Liver (tissue), 10 donors: ENCODE measurements at places on chromosomes 5 and 9. TPM values are rescaled to one million over a fixed set of nuclear protein-coding genes. Genes with fewer than 3 reads are reported as not detected.
A peak's percentile ranks its signal among the peaks of the same experiment; 100 is the strongest.

- H3K4me1 ChIP-seq: no peaks in the 10 kb centered on the region
- H3K36me3 ChIP-seq: no peaks in the 10 kb centered on the region
- H3K27me3 ChIP-seq: no peaks in the 10 kb centered on the region
Measured at GRCh38 chr9:129283291-129283691, 105.2 kb upstream of the IER5L start.

Gene IFNA21
- not detected for polyA plus RNA-seq

DNA sequence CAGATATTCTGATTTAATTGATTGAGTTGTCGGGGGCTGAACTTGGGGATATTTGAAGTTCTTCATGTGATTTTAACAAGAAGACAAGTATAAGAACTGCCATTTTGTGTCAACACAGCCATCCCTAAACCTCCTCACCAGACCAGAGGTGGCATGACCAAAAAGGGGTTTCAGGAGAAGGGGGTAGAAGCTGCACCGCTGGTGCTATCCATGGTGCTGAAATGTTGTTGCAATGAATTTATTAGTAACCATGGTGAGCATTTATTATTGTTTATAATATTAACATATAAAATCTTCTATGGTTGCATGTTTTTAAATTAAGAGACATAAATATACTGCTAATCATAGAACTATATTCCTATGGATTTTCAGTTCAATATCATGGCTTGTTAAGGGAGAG is 72.3 kb downstream of the GNA14 start:
- H3K36me3 ChIP-seq: no peaks in the 10 kb centered on the region
- H3K27ac ChIP-seq: no peak overlapping the region
- no peaks in the 10 kb centered on the region for H3K27me3 ChIP-seq
- no peak for DNase-seq
- no peaks in the 10 kb centered on the region for H3K4me1 ChIP-seq
- H3K4me3 ChIP-seq: no peak overlapping the region

DNA sequence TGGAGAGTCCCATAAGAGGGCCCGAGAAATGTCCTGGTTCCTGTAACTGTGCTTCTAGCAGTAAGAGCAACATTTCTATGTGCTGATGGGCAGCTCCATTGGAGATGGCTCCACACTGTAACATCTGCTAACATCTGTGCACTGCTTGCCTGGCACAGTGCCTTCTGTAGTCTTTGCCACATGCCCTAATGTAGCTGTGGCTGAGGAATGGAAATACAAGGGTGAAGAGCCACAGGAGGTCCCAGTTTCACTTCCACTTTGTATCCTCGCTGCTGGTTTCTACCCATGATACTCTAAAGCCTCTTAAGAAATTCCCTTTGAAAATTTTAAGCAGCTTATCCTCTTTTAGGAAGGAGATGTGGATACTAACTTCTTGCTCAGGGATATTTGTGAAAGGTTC is 97.4 kb downstream of the HOMER1 start:
- H3K27me3 ChIP-seq: no peaks in the 10 kb centered on the region
- H3K4me3 ChIP-seq: no peak overlapping the region
- H3K4me1 ChIP-seq: no peaks in the 10 kb centered on the region
- no peak for DNase-seq
- H3K36me3 ChIP-seq: no peaks in the 10 kb centered on the region
- no peak overlapping the region for H3K27ac ChIP-seq

DNA sequence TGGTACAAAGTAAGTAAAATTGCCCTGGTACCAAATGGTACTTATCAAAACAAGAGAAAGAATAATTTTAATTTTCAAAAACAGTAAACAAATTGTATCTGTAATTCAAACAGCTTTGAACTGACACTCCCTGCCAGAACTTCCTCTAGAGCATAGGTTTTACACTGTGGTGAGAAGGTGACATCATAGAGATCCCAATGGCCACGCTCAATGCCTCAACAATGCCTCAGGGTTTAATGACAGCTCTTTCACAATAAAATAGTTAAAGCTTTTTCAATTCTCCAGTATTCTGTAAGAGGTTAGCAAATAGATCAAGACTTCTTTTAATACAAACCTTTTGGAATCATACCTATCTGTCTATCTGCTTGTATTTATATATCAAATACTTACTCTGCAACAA is 437.1 kb downstream of the PRR16 start:
- no peak overlapping the region for H3K27ac ChIP-seq
- H3K4me3 ChIP-seq: no peak overlapping the region
- no peaks in the 10 kb centered on the region for H3K36me3 ChIP-seq
- no peaks in the 10 kb centered on the region for H3K27me3 ChIP-seq

Gene SNX30
- 1.8 TPM for polyA plus RNA-seq

GRCh38 chr5:106121972-106122605 is 1548.6 kb downstream of the EFNA5 start:
- no peaks in the 10 kb centered on the region for H3K27me3 ChIP-seq
- no peak overlapping the region for H3K4me3 ChIP-seq
- DNase-seq: no peak
- H3K27ac ChIP-seq: no peak overlapping the region

- H3K36me3 ChIP-seq: no peaks in the 10 kb centered on the region
- no peak overlapping the region for H3K27ac ChIP-seq
- no peak for DNase-seq
- no peaks in the 10 kb centered on the region for H3K4me1 ChIP-seq
- no peaks in the 10 kb centered on the region for H3K27me3 ChIP-seq
- no peak overlapping the region for H3K4me3 ChIP-seq
Measured at GRCh38 chr5:43573058-43573457, 16.2 kb upstream of the PAIP1 start.

- no peak overlapping the region for H3K27ac ChIP-seq
- no peak for DNase-seq
- H3K4me3 ChIP-seq: no peak overlapping the region
Measured at GRCh38 chr9:22103685-22104575, 94.8 kb upstream of the CDKN2B start.

Gene TAF9
- polyA plus RNA-seq: 27.3 TPM

DNA sequence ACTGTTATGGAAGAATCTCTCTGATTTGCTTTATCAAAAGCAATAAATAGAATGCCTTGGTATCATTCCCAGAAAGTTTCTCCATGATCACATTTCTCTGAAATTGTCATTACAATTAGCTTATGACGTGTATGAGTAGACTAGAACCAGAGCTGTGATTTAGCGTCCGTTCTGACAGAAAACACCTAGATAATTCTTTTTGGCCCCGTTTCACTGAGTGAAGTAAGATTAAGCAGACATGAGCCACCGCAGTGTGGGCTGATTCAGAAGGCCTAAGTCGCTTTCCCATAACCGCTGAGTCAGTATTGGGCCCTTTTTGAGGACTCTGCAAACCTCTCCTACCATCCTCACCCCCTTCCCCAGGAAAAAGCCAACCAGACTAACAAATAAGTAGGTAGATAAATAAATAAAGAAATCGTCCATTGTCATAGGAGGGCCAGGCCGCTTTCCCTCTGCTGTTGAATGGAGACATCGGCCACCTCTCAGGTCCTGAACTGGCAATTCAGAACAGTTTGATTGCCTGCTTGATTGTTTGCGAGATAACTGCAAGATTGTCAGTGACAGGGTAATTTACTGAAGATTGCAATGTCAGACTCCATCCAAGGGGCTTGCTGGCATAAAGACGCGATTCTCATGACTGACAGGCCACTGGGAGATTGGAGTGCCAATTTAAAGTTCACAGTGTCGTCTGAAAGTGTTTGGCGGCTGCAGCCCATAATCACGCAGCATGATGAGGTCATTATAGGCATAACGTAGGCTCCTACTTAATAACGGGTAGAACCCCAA is 105.0 kb upstream of the WWC1 start:
- no peak for DNase-seq
- H3K4me1 ChIP-seq: no peaks in the 10 kb centered on the region
- H3K27ac ChIP-seq: no peak overlapping the region
- H3K27me3 ChIP-seq: no peaks in the 10 kb centered on the region

GRCh38 chr5:148796936-148797335 is 29.5 kb upstream of the ADRB2 start:
- H3K36me3 ChIP-seq: no peaks in the 10 kb centered on the region
- H3K4me3 ChIP-seq: no peak overlapping the region
- DNase-seq: no peak
- no peak overlapping the region for H3K27ac ChIP-seq
- H3K4me1 ChIP-seq: peaks cover 5% of the 10 kb centered on the region
- H3K27me3 ChIP-seq: no peaks in the 10 kb centered on the region

Gene IL12B
- not detected for polyA plus RNA-seq

Gene C1QTNF2
- 0.28 TPM for polyA plus RNA-seq

Gene FAM153A
- polyA plus RNA-seq: 0.48 TPM

- no peak for DNase-seq
- H3K36me3 ChIP-seq: no peaks in the 10 kb centered on the region
- no peaks in the 10 kb centered on the region for H3K27me3 ChIP-seq
- no peak overlapping the region for H3K4me3 ChIP-seq
Measured at GRCh38 chr9:83472221-83472665, 66.0 kb downstream of the FRMD3 start.

Gene CCNI2
- polyA plus RNA-seq: 0.57 TPM

Gene SLC34A3
- not detected for polyA plus RNA-seq

DNA sequence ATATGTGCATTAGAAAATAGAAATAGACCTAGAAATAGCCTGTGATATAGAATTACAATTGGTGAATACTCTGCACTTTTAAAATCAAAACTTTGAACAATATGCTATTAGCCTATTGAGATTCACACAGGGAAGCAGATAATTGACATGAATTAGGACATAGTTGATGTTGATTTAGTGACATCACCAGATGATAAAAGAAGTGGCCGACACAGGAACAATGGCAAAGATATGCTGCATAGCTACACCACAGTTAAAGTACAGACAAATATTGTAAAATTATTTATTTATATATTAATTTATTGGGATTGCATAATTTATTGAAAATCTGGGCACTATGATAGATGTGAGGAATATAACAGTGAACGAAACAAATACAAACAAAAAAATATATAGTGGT is 261.5 kb upstream of the CCNH start:
- H3K27ac ChIP-seq: no peak overlapping the region
- no peak for DNase-seq
- H3K27me3 ChIP-seq: no peaks in the 10 kb centered on the region
- no peak overlapping the region for H3K4me3 ChIP-seq
- H3K4me1 ChIP-seq: no peaks in the 10 kb centered on the region
- H3K36me3 ChIP-seq: no peaks in the 10 kb centered on the region

GRCh38 chr9:132589148-132590036 is 7.0 kb downstream of the BARHL1 start:
- H3K27ac ChIP-seq: no peak overlapping the region
- H3K4me1 ChIP-seq: no peaks in the 10 kb centered on the region
- no peak for DNase-seq
- H3K27me3 ChIP-seq: peaks cover 40% of the 10 kb centered on the region
- H3K4me3 ChIP-seq: no peak overlapping the region

DNA sequence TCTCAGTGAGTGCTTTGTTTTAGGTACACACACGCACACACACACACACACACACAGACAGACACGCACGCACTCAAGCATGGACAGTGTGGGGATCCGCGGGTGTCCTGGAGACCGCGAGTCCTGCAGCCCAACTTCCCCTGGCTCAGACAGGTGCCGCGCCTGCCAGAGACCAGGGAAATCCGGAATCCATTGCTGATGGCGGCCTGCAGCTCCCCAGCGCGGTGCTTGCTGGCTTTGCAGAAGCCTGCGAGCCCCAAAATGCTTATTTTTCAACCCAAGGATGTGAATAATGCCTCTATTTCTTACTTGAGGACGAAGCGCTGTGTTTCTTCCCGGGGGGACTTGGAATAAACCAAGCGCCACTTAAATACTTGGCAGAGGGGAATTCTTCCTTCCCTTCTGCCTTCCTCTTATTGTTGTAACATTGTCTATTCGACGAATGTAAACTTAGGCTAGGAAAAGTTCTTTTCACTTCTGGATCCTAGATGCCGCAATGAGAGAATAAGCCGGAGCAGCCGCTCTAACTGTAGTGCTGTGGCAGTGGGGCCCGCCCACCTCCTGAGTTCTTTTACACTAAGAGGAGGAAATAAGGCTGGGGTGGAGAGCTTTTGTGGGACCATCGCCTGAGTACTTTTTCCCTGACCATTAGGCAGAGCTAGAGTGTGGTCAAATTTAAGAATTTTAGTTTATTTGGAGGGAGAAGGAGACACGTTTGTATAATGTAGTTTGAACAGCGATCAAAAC is 802 bp downstream of the ITGA2 start:
- no peak for DNase-seq
- no peaks in the 10 kb centered on the region for H3K27me3 ChIP-seq
- peaks cover 8% of the 10 kb centered on the region for H3K4me1 ChIP-seq
- H3K27ac ChIP-seq: no peak overlapping the region
- H3K4me3 ChIP-seq: peak overlapping the region; percentile 48

Gene CARD6
- polyA plus RNA-seq: 1.7 TPM

- no peaks in the 10 kb centered on the region for H3K36me3 ChIP-seq
- peaks cover 12% of the 10 kb centered on the region for H3K4me1 ChIP-seq
- DNase-seq: peak; percentile 68
- H3K27me3 ChIP-seq: no peaks in the 10 kb centered on the region
- H3K4me3 ChIP-seq: peak within 1 kb of the TSS; percentile 99
- peak within 1 kb of the TSS; percentile 98 for H3K27ac ChIP-seq
Measured at GRCh38 chr9:22446589-22446949, at the start of gene DMRTA1. TSS of gene DMRTA1 (plus strand) at chr9:22446824. CDS start at chr9:22447066, 242 bp downstream.

- no peak overlapping the region for H3K4me3 ChIP-seq
- no peaks in the 10 kb centered on the region for H3K27me3 ChIP-seq
- no peaks in the 10 kb centered on the region for H3K4me1 ChIP-seq
- no peak overlapping the region for H3K27ac ChIP-seq
- peaks cover 2% of the 10 kb centered on the region for H3K36me3 ChIP-seq
Measured at GRCh38 chr5:39106322-39106721, 32.1 kb upstream of the RICTOR start.

Gene FSTL4
- 0.18 TPM for polyA plus RNA-seq

Gene ACTBL2
- polyA plus RNA-seq: not detected

DNA sequence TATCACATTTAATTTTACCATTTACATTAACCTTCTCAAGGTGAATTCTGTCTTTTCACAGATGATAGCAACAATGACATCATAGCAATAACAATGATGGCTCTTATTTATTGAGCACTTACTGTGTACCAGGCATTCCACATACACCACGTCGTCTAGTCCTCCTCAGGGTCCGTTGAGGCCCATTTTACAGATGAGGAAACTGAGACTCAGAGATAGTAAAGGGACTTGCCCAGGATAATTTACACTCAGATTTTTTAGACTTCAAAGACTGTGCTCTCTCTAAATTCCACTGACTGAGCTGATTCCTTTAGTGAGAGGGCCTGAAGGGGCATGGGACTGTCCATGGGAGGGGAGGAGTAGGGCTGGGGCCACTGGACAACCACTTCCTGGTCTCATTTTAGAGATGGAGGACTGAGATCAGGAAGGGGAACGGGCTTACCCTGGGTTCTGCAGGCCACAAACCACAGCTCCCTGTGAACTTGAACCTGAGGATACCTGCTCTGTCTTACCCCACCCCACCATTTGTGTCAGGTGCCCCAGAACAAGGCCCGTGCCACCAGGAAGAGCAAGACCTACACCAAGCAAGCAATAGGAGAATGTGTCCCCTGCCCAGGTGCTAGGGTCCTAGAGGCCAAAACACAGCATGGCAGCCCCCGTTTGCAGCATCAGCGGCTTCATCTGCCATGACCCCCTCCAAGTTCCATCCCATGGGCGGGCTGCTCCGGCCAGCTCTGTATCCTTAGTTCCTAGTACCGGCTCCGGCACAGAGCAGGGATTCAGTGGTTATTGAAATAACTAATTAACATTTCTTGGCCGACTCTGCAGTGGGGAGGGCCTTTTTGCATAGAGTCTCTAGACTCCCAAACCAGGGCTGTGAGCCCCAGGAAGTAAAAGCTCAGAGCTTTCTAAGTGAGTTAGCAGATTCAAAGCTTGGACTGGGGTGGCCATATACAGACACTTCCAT is 96.6 kb downstream of the RGS3 start:
- H3K4me3 ChIP-seq: no peak overlapping the region
- H3K36me3 ChIP-seq: no peaks in the 10 kb centered on the region
- peaks cover 19% of the 10 kb centered on the region for H3K4me1 ChIP-seq
- DNase-seq: no peak
